ENCODE measurements at places on chromosomes 7 and 10.

DNA sequence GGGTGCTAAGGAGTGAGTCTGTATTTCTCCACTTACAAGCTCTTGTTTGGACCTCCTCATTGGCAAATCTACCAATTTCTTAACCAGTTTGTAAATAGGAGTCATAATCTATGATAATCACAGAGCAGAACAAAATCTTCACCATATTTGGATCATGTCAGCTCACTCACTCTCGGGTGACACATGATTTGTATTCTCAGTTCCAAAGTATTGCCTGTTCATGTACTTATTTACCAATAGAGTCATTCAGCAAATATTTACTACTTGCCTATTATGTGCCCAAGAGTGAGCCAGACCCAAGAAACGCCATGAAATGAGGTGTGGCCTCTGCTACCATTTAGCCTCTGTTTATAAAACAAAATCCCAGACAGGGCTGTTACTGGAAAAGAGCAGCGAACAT lies 114.8 kb downstream of the TSPAN12 start:
- DNase-seq = no peak

GRCh38 chr7:36303202-36304098 lies 86.2 kb upstream of the ANLN start:
- no peak for DNase-seq

DNA sequence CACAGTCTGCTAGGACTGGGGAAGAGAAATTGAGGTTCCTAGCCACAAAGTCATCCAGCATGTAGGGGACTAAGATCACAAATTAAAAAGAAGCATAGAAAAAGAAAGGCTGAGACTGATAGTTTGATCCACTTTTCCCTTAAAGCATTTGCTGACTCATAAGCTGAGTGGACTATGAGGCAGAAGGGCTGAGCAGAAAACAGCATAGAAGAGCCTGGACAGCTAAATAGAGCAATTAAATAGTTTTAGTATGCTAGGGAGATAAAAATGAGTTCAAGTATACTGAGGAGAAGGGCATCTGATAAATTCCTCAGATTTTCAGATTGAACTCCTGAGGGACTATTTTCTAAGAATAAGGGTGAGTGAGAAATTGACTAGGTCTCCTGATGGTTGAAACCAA lies 155.9 kb upstream of the EGR2 start:
- no peak for DNase-seq

- DNase-seq = no peak
Measured at GRCh38 chr7:99121496-99122021, 22.3 kb downstream of the SMURF1 start.

- DNase-seq = no peak
Measured at GRCh38 chr10:99996671-99997648, 12.8 kb downstream of the DNMBP start.

DNA sequence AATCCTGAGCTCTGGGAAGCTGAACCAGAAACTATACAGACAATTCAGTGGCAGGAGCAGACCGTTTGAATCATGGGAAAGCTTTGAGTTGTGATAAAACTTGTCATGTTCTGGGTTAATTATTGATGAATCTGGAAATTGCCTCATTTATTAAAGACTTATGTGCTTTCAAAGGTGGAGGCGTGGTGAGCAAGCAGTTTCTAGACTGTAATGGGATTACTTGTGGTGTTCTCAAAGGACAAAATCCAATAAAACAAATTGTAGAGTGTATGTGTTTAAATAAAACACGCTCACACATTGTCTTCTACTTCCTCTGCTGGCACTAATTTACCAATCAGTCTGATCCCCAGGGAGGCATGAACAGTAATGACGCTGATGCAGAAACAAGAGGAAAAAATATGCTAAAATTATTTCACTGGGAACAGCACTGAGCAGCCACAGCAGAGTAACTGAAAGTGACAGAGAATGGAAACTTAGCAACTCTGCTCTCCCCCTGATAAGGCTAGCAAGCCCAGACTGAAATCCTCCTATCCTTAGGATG lies 25.1 kb downstream of the PARD3 start:
- no peak for DNase-seq

DNA sequence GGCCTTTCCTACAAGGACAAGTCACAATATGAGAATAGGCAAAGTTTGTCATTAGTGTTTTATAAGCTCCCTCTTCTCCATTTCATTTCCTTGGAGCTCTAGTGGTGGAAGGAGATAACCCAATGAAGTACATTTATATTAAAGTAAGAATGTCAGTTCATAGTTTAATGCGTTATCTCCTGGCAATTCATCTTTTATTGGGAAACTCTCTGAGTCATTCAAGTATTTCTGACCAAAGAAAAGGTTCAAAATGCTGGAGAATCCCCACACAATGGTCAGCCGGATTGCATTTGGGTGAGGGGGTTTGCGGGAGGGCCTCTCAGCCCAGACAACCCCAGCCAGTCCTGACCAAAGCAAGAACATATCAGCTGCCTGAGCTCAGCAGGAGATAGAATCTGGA lies 321.5 kb upstream of the NRP1 start:
- DNase-seq = no peak

- no peak for DNase-seq
Measured at GRCh38 chr7:105000927-105001336, 13.1 kb upstream of the KMT2E start.

GRCh38 chr7:142795339-142795863 lies 24.6 kb downstream of the PRSS2 start:
- DNase-seq = no peak

DNA sequence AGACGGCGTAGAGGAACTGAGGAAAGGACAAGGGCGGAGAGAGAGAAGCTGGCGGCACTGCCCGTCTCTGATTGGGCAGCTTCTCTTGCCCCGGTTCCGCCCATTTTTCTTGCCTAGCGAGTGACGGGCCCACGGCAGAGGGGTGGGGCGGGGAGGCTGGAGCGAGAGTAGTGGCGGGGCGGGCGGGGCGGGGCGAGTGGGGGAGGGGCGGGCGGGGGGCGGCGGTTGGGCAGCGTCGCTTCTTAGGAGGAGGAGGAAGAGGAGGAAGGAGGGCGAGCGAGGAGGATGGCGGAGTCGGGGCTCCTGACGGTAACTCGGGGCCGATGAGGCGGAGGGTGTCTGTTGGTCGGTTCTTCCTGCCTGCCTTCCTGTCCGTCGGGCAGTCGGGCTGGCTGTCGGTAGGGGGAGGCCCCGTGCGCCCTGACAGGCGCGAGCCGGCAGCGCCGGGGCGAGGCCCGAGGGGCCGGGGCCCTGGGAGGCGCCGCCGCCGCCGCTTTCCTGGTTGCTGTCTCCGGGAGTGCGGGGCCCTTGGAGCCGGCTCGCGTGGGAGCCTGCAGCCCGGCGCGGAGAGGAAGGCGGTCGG lies at the start of gene SHOC2:
Gene SHOC2, plus strand, starts transcription at position 256 of the 583 bp plus-strand sequence. CDS start 44,755 bp downstream, outside the sequence.
- DNase-seq = no peak

DNA sequence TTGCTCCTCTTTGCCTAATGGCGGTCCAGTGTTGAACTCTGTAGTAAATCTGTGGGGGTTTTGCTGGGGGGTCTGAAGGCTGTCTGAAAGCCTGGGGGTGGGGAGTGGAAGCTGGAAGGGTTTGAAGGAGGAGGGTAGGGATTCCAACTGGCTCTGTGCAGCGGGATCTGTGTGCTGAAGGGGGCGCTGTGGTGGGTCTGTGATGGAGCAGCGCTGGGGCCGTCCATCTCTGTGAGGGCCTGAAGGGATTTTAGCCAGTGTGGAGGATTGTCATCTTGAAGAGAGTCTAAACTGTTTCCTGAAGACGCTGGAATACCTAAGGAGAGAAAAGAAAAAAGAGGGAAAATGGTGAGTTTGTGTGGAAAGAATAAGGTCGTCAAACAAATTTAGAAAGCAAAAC lies 129.2 kb downstream of the STRA8 start:
- no peak for DNase-seq

GRCh38 chr7:50293509-50294179 lies 10.9 kb upstream of the IKZF1 start:
- DNase-seq = peak; percentile 74

- no peak for DNase-seq
Measured at GRCh38 chr7:18221377-18222293, 194.0 kb upstream of the PRPS1L1 start.

DNA sequence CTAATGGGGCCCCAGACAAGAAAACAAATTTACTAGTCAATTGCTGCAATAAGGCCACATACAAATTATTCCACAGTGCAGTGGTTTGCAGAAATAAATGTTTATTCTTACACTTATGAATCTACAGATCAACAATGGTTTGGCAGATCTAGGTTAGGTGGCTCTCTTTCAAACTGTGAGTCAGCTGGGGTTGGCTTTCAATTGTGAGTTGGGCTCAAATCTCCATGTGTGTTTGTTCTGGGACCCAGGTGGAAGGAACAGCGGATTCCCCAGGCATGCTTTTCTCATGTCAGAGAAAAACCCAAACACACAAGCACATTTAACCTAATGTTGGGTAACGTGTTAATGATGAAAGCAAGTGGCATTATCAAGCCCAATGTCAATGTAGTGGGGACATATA lies 25.6 kb upstream of the CELF2 start:
- no peak for DNase-seq

DNA sequence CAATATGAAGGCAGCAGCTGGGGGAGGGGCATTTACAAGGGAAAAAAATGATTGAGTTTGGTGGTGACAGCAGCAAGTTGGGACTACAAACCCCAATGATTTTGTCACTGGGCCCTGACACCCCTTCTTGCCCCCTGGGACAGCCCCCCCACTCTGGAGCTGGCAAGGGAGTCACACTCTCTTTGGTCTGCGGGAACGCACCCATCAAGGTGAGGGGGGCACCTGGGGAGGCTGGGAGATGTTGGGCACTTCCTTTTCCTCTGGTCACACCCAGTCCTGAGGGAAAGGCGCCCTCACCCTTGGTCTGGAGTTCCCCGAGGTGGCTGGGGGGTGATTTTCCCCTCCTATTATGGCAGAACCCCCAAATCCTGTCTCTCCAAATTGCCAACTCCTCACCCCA lies 24.4 kb downstream of the EPHB4 start:
- no peak for DNase-seq

DNA sequence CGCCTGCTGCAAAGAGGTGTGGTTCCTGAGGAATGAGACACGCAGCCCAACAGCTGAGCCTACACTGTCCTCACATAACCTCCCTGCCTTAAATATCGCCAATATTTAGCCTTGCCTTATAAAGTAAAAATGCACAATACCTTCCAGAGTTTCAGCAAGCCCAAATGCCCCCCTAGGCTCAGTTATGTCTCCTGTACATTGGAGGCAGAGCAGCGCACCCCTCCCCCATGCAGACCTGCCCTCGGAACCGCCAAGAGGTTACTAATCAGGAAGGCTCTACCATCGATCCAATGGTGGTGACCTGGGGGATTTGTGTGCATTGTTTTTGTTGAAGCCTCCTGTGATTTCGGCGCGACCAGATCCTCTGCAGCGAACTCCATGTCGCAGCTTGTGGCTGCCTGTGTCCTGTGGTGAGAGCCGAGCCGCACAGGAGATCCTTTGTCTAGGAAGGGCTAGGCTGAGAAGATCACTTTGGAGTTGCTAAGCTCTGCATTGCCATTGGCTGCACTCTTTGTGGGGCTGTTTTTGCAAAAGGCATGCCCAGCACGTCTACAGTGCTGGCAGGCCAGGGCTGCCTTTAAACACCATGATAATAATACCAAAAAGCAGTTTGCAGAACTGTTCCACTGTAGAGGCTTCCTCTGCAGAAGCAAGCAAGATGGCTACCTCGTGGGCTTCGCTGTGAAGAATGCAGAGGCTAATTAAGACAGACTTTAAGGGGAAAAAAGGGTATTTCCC lies 40.1 kb downstream of the TET1 start:
- DNase-seq = peak; percentile 71

GRCh38 chr7:22189230-22189629 lies 167.7 kb downstream of the RAPGEF5 start:
- DNase-seq = no peak

- DNase-seq = no peak
Measured at GRCh38 chr10:22686347-22686746, 28.0 kb downstream of the PIP4K2A start.

DNA sequence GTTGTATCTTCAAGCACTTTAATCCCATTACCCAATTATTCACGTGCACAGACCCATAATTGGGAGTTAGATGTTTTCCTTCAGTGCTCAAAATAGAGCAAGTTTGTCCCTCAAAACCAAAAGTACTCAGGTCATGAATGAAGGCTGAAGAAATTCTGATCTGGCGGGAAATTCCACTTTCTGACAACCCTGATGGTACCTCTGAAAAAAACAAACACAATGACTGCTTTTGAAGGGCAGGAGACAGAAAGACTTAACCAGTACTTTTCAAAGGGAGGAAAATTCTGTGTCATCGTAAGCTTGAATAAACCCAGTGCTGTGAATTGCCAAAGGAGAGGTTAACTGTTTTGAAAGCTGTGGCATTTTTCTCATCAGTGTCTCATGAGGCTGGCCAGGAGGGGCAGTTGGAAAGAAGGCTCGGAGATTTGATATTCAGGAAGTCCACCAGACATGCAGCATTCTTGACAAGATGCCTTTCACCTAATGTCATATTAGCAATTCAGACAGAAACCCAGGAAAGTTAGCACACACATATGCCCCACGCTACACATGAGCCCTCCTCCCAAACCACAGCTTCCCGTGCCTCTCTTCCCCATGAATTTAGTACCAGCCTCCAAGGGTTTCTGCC lies 347.0 kb downstream of the KCNMA1 start:
- DNase-seq = no peak

GRCh38 chr7:95340491-95340890 lies 16.2 kb upstream of the PON1 start:
- no peak for DNase-seq

DNA sequence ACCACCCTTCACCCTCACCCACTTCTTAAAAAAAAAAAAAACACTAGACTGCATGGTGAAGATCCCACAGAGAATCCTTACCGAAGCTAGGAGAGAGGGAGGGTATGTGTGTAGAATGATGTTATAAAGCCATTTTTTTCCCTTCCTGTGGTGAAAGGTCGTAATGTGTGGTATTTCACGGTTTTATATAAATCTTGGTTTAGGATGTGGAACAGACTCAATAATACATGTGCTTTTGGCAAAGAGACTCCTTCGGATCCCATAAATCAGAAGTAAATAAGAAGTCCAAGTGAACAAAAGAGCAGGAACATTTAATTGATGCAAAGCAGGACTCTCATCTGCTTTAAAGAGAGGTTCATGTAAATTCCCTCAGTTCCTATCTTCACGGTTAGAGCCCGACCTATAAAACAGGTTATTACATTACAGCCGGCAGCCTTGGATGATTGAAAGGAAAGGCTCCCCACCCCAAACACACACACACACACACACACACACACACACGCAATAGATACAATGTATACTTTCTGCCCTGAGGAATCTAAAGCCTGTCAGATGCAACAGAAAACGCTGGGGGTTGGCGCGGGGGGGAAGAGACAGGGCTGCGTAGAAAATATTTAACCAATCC lies 8.8 kb downstream of the DLX5 start:
- DNase-seq = no peak

DNA sequence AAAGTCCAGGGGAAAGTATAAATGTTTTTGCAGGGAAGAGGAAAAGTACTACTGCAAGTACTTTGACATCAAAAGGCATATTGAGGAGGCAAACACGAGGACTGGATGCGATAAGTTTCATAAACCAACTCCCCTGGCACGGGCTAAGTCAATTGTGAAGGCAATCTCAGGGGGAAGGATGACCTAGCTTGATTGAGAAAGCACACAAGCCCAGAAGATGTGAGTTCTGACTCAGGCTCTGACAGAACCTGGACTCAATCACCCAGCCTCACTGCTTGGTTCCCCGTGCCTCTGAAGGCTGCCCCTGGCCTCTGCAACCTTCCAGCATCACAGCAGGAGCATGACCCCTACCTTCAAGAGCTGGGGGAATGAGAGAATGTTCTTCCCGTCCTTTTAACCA lies 93.2 kb upstream of the ZNF438 start:
- DNase-seq = no peak

All from GM06990 (cell line).